ENCODE measurements at places on chromosomes 2 and 18.

DNA sequence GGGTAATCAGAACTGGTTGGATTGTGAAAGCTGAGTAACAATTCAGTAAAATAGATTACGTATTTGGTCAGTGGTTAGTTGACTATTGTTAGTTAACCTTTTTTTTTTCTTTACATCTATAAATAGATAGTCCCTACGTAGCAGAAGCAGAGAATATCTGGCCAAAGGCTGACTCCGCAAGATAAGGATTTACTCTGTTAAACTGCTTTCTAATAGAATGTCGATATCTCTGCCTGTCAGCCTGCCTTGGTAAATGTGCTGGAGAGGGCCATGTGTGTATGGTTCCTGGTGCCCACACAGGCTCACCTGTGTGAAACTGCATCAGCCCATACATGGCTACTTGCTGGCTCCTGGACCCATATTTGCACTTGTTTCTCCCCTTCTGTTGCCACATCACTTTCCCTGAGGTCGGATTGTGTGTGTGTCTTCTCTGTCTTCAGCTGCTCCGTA lies 94.4 kb downstream of the CRIM1 start:
- no peak for DNase-seq

- no peak for DNase-seq
These were observed 5.3 kb downstream of the GLI2 start for GRCh38 chr2:120740765-120741524.

- DNase-seq: no peak
These were observed 200.6 kb downstream of the PPP1R1C start for GRCh38 chr2:182186132-182186735.

DNA sequence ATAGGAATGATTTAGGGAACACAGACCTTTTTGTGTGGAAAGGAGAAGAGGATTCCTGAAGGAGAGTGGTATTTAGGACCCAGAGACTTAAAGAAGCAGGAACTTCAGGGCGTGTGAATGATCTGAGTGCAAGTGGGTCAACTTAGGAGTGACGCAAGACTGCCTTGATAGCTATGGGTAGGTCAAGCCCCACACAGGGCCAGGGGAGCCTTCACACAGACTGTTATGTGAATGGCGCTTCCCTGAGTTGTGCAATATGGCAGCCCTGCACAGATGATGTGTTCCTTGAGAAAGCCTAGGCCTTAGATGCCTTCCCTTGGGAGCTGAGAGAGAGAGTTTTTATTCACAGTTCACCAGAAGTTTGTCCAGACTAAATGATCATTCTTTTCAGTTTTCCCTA lies 47.1 kb upstream of the IGFBP5 start:
- DNase-seq: no peak

GRCh38 chr2:203814661-203815540 lies 52.7 kb upstream of the CTLA4 start:
- DNase-seq: peak; percentile 65

- DNase-seq: no peak
These were observed 159.6 kb downstream of the SLC8A1 start for GRCh38 chr2:40292291-40292690.

DNA sequence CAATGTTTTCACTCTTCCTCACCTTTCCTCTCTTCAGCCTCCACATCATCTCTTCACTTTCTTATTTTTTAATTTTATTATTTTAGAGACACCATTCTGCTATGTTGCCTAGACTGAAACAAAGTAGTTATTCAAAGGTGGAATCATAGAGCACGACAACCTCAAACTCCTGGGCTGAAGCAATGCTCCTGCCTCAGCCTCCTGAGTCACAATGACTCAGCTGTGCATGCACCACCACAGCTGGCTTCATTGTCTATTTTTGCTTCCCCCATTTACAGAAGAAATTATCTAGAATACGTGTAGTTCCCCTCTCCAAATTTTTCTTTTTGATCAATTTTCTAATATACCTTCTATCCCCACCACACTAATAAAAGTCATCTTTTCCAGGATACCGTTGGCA lies 911.5 kb upstream of the SOX11 start:
- no peak for DNase-seq

DNA sequence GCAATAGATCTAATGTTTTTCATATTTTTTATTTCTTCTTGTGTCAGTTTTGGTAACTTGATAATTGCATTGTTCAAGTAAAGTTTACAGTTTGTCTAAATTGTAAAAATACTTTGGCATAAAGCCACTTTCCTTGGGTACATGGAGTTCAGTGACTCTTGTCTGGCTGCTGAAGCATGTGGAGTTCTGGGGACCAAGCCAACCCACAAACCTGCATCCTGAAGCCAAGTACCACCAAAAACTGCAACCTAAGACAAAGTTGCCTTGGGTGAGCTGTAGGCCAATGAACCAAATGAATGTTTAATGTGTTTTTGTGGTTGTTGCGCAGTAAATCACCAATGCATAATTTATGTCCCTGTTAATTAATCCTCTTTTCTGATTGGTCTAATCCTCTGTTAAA lies 872.6 kb downstream of the BCL11A start:
- no peak for DNase-seq

GRCh38 chr18:48037481-48038271 lies 107.2 kb upstream of the SMAD2 start:
- no peak for DNase-seq

DNA sequence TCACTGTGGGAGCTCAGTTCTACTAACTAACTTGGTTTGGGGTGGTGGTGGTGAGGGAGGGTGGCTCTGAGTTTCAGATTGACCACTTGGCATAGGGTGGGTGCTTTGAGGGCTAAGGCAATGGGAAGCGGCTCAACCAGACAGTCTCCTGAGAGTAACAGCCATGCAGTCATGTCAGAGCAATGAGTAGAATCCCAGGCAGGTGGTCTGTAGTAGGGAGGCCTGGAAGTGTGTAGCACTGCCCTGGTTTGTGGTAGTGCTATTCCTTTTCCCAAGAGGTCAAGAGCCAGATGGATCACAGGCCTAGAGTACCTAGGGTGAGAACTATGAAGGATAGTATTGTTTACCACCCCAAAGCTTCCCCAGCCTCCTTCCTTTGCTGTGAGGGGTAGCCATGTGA lies 18.7 kb upstream of the RAPH1 start:
- no peak for DNase-seq

DNA sequence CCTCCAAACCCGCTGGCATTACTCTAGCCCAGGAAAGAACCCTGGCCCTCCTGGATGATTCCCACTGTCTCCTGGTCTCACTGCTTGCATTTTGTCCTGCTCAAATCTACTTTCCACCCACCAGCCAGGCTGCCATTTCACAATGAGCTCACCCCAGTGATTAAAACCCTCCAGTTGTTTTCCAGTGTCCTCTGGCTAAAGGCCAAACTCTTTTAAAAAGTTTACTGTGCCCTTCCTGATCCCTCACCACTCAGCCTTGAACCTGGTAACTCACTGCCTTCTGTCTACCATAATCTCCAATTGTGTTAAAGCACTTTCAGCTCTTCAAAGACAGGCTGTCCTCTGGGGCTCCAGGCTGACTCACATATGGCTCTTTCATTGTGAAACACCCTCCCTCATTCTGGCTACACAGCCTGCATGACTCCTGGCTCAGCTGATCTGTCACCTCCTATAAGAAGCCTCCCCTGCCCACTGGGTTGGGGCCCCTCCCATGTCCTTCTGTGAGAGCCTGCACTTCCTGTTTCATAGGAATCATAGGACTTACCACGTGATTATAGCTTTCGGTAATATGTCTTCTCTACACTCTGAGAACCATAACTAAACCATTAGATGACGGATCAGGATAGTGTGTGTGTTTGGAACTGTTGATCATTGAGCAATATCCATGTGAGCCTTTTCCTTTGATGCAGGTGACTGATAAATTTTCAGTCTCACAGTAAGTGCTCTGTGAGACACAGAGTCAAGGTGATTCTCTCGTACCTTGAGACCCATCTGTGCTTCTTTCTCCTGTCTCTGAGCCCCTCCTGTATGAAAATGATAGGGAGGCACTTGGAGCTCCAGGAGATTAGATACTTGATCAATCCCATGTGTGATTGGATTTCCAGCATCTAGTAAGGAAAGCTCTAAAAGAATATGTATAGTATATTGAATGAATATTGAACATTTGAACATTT lies 590.8 kb upstream of the ID2 start:
- DNase-seq: peak; percentile 77

DNA sequence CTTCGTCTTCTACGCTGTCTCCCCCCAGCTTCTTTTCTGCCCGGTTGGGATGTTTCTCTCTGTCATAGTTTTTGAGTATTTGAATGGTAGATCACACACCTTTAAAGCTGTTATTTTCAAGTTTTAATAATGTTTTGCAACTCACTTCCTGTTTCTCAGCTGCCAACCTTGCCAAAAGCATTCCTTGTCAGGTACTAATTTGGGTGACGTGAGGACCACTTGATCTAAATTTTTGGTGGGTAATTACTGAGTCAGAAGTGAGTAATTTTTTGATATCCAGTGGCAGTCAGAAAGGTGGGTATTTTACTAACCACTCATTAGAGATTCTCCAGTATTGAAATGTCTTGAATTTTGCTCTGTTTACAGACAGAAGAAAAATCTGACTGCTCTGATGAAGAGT lies 852.4 kb upstream of the FANCL start:
- DNase-seq: no peak

GRCh38 chr18:9876867-9877654 lies 8.7 kb upstream of the TXNDC2 start:
- no peak for DNase-seq

- no peak for DNase-seq
These were observed 1921.9 kb upstream of the LRRTM1 start for GRCh38 chr2:82226441-82226840.

DNA sequence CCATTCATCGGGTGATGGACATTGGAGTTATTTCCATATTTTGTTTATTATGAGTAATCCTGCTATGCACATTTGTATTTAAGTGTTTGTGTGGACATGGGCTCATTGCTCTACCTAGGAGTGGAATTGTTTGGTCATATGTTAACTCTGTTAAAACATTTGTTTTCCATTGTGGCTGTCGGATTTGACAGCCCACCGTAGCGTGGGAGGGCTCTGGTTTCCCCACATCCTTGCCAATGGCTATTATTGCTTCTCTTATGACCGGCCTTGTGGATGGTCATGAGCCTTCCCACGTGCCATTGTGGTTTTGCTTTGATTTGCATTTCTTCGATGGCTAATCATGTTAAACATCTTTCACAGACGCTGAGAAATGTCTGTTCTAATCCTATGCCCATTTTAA lies 92.0 kb downstream of the ZNF236 start:
- no peak for DNase-seq

- no peak for DNase-seq
These were observed 308.3 kb downstream of the TSN start for GRCh38 chr2:122063716-122064115.

GRCh38 chr2:12554224-12555011 lies 162.3 kb upstream of the TRIB2 start:
- no peak for DNase-seq

DNA sequence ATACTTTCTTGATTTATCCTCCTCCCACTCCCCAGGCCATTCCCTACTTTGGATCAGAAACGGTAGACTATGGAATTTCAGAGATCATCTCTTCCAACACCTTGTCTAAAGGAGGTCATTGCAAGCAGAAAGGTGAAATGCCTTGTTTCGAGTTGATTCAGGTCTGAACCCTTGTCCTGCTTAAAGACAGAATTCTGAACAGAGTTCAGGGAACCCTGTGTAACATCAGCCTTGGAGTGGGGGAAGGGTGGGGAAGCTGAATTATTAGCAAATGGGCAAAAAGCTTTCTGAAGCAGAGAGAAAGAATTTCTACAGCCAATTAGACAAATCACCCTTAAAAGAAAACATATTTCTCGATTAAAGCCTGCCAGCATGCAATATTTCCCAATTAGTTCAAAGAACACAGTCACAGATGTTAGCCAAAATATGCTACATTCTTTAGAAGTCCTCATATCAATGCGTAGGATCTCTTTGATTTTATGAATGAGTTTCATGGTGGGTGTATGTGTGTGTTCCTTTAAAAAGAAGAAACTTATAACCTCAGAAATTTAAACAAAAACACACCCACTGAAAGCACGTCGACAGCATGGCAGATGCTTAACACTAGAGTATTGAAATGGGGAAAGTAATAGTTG lies 353.1 kb downstream of the RND3 start:
- DNase-seq: no peak

DNA sequence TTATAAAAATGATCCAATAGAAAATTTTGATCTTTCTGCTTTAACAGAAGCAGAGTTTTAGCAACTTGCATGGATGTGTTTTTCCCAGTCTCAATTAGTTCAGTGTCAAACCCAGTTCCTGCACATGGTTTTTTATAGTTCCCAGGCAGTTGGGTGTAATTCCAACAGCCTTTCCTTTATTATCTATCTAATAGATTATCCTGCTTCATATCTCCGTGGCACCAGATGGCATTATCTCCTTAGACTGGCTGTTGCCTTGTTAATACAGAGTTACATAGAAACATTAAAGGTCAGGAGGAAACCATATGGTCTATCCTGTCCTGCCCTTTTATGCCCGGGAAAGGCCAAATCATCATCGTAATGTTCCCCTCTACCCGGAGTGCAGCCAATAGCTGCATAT lies 400.9 kb upstream of the SMIM21 start:
- DNase-seq: no peak

DNA sequence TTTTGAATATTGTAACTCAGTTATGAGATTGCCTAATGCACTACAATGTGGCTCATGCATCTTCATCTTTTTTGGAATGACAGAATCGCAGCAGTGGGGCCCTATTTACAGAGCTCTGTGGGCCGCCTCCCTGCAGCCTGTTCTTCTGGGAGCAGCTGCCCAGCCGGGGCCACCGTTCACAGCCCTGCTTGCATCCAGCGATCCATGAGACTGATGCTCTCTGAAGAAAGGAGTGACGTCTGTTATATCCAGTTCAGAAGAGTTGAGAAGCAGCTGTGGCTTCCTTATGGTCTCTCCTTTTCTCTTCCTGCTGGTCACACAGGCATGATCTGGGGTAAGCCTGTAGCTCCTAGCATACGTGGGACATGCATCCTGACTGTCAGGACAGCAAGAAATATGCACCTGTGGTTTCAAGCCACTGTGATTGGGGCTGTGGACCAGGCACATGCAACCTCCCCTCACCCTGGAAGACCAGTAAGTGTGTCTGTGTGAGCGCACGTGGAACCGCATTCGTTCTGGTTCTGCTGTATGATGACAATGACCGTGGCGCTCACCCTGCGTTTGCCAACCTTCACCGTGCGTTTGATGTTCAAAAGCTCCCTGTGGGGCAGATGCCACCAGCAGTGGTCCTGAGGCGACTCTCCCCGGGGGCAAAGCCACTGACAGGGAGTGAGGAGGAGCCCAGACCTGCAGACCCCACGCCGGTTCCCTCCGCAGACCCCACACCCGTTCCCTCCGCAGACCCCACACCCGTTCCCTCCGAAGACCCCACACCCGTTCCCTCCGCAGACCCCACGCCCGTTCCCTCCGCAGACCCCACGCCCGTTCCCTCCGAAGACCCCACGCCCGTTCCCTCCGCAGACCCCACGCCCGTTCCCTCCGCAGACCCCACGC lies 189.8 kb downstream of the TMEM18 start:
- no peak for DNase-seq

- DNase-seq: no peak
These were observed 546.0 kb downstream of the ZNF804A start for GRCh38 chr2:185144159-185144919.
